ENCODE measurements at places on chromosomes 6 and 20.
A peak's percentile ranks its signal among the peaks of the same experiment; 100 is the strongest.

DNA sequence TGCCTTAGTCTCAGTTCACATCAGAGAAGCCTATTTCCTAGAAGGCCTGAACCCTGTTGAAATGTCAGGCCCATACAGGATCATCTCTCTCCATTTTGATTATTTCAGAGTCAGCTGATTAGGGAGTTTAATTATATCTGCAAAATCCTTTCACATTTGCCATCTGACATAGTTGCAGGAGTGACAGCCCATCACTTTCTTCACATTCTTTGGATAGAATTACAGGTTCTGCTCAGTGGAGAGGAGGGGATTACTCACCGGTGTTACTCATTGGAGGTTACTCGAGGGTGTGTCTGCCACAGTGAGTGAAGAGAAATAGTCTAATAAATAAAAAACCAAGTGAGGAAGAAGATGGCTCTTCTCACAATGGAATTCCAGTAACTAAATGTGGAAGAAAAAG, 216.8 kb downstream of the TMEM242 start:
- DNase-seq, result peak; percentile 69

- DNase-seq, result peak; percentile 45
These were observed 41.0 kb downstream of the CYP24A1 start for GRCh38 chr20:54132612-54133433.

- no peak for DNase-seq
These were observed 160.9 kb downstream of the SOD2 start for GRCh38 chr6:159532155-159532554.

DNA sequence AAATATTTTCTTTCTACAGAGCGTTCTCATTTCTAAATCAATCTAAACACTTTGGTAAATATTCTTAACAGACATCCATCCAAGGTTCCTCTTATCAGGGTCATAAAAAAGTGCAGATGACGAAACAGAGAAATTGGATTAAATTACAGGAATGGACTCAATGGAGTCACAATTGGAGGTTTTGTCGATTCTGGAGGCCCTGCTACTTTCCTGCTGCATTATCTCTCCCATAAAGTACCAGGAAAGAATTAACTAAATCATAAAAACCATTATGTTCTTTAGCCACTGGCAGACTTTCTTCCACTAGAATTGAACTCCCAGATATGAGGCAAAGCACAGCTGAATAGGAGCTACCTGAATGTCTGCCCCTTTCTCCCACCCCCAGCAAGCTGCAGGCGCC, 610.6 kb downstream of the HDGFL1 start:
- no peak for DNase-seq

Data from lung microvascular endothelial cell (primary cell).